ENCODE measurements at places on chromosomes 2 and 18. TPM values are rescaled to one million over a fixed set of nuclear protein-coding genes. Genes with fewer than 3 reads are reported as not detected.

NTSR2 gene
- not detected for total RNA-seq

CTAGE1 gene
- under 0.01 TPM for total RNA-seq

NGEF gene
- total RNA-seq: not detected

TCF7L1 gene
- 3.0 TPM for total RNA-seq

DPP4 gene
- total RNA-seq: 96.3 TPM

SCTR gene
- total RNA-seq: not detected

IHH gene
- total RNA-seq: not detected

ALK gene
- total RNA-seq: not detected

CHRNA1 gene
- 0.77 TPM for total RNA-seq

CYP26B1 gene
- 0.51 TPM for total RNA-seq

RTN4 gene
- 295 TPM for total RNA-seq

ARHGEF4 gene
- total RNA-seq: 8.3 TPM

CYTIP gene
- not detected for total RNA-seq

TMEM163 gene
- total RNA-seq: not detected

ZSWIM2 gene
- not detected for total RNA-seq

Data from pericardium fibroblast (primary cell).